ENCODE measurements at places on chromosomes 4 and X.

DNA sequence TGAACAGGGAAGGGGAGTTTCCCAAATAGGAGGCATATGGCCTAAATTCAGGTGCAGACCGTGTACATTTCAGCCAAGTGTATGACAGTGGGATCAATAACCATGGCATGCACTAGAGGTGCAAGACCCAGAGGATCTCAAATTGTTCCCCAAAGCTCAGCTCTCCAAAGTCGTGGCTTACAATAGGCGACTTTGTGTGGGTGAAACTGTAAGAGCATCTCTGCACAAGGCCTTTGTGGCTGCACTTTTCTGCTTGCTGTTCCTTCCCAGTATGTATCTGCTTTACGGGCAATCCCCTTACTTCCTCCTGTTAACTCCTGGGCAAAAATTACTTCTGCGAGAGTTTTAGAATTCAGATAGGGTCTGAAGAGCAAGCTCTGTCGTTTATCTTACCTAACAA, 518.3 kb upstream of the ZFP42 start:
- DNase-seq: no peak

DNA sequence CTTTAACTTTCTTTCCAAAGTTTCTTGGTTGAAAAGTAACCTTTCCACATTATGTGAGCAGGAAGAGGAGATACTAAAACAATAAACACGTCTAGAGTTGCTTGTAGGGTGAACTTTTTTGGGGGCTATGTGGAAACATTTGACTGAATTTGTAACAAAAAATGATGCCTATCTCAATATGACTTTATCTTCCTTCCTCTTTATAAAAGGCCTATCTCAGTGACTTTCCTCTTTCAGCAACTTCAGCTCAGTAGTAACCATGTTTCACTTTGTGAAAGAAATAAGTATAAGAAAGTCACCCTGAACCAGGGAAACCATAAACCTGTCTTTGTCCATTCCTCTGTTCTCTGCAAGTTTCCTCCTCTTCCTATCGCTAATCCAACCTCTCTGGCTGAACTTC, 124.7 kb upstream of the TMEM164 start:
- DNase-seq: no peak

GRCh38 chr4:121168446-121169281, 4.5 kb upstream of the TNIP3 start:
- no peak for DNase-seq

DNA sequence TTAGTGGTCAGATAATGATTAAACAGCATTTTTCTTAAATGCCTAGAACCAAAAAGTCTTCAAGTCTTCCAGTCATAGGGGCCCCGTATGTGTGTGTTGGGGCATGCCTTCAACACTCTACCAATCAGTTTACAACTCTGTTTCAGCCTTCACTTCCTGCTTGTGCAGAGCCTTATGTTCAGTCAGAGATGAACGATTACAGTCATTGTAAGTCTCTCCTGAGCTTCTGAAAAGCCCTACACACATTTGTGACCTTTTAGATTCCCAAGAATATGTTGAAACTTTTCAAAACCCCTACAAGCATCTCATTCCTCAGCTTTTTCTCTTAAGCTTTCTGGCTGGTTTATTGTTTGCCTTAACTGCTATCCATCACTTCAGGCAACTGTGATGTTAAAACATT, 591.2 kb downstream of the ZNF674 start:
- no peak for DNase-seq

DNA sequence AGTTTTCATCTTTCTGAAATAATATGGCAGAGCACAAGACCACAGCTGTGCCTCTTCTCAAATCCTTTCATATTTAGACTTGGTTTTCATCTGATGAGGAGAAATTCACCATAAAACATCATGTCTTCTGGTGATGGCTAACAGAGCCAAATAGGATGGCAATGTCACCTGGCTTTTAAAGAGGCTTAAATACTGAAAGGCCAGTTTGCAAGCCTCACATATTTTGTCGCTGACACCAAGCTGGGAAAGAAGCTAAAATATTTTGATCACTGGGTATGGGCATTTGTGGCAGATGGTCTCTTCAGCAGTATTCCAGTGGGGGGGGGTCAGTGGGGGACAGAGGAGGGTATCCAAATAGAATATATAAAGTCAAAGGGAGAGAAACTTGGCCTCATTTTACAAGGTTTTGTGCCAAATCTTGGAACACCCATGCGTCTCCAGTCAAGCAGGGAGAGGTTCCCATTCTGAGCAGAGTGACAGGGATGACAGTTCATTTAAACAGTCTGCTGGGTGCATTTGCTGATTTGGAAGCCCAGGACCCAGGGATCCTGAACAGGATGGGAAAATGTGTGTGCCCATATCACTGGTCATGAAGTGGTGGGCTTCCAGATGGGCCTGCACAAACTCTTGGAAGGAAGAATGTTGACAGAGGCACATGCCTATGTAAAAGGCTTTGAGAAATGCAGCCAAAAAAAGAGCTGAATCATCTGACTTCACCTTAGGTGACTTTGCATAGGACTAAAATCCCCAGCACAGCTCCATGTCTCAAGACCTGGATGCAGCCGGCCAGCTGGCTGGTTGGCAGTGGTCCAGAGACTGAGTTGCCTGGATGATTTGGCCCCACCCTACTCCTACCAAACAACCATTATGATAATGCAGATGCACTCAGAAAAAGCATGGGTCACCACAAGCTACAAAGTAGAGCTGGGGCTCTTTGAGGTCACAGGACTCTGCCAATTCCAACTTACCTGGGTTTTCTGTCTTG, 484.4 kb upstream of the NR3C2 start:
- no peak for DNase-seq
